Endodermal cell (in vitro differentiated cells): ENCODE measurements at places on chromosomes 5 and 9.

- H3K4me1 ChIP-seq, result peaks cover 3% of the 10 kb centered on the region
- H3K27ac ChIP-seq, result no peak overlapping the region
- H3K4me3 ChIP-seq, result no peak overlapping the region
- peaks cover 17% of the 10 kb centered on the region for H3K27me3 ChIP-seq
- H3K36me3 ChIP-seq, result no peaks in the 10 kb centered on the region
- no peak for DNase-seq
These were observed 672.8 kb downstream of the ACTL7B start for GRCh38 chr9:108182950-108183381.

GRCh38 chr9:37453827-37454226, 11.4 kb downstream of the ZBTB5 start:
- no peak overlapping the region for H3K27ac ChIP-seq
- H3K4me3 ChIP-seq, result no peak overlapping the region
- no peaks in the 10 kb centered on the region for H3K27me3 ChIP-seq
- peaks cover 21% of the 10 kb centered on the region for H3K36me3 ChIP-seq

GRCh38 chr5:119071561-119071995, 691 bp downstream of the DMXL1 start:
- H3K27me3 ChIP-seq, result no peaks in the 10 kb centered on the region
- DNase-seq, result no peak

DNA sequence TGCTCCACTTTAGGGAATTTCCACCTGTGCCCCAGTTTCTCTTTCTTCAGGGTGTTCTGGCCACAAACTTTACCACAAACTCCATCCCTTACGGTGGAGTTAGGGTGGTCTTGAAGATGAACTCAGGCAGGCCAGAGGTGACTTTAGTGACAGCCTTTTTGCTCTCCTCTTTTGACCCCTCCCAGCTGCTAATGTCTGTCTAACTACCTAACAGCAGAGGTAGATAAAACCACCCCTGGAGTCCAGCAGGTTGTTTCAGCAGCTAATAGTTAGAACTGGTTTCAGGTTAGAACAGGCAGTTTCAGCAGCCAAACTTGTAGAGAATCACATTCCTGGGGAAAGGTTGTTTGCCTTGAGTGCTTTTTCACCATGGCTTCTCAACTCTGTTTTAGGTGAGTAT, 971.3 kb upstream of the CDH18 start:
- H3K36me3 ChIP-seq, result no peaks in the 10 kb centered on the region
- no peak for DNase-seq
- no peak overlapping the region for H3K4me3 ChIP-seq
- no peaks in the 10 kb centered on the region for H3K27me3 ChIP-seq
- H3K27ac ChIP-seq, result no peak overlapping the region

- no peak for DNase-seq
- no peaks in the 10 kb centered on the region for H3K27me3 ChIP-seq
- no peaks in the 10 kb centered on the region for H3K4me1 ChIP-seq
- H3K27ac ChIP-seq, result no peak overlapping the region
- H3K36me3 ChIP-seq, result no peaks in the 10 kb centered on the region
These were observed 98.4 kb downstream of the UNC13B start for GRCh38 chr9:35260186-35260585.

DNA sequence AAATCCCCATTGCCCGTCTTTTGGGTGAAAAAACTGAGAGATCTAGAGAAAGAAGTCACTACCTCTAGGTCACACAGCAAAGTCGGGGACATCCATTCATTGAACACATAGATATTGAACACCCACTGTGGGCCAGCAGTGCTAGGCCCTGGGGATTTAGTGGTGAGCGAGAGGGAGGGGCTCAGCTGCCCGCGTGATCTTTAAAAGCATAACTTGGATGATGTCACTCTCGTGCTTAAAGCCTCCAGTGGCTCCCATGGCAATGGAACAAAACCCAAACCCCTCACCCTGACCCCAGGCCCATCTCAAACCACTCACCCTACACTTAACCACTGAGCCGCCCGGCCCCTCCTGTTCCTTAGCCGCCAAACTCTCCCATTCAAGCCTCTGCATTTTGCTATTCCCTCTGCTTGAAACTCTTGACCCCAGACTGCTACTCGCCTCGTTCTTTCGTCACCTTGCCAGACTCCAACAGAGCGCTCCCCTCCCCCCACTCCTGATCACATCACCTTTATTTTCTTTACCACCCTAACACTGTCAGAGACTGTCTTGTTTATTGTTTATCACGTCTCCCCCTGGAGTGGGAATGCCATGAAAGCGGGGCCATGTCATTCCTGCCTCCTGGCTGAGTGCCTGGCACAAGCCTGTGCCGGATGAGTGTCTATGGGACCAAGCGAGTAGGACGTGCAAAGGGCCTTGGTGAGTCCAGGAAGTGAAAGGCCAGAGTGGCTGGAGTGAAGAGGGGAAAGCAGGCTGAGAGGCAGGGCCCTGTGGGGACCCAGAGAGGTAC, 710 bp upstream of the PIP5KL1 start:
- peak overlapping the region; percentile 77 for H3K4me3 ChIP-seq
- H3K36me3 ChIP-seq, result no peaks in the 10 kb centered on the region
- H3K27me3 ChIP-seq, result peaks cover 38% of the 10 kb centered on the region
- H3K4me1 ChIP-seq, result no peaks in the 10 kb centered on the region

DNA sequence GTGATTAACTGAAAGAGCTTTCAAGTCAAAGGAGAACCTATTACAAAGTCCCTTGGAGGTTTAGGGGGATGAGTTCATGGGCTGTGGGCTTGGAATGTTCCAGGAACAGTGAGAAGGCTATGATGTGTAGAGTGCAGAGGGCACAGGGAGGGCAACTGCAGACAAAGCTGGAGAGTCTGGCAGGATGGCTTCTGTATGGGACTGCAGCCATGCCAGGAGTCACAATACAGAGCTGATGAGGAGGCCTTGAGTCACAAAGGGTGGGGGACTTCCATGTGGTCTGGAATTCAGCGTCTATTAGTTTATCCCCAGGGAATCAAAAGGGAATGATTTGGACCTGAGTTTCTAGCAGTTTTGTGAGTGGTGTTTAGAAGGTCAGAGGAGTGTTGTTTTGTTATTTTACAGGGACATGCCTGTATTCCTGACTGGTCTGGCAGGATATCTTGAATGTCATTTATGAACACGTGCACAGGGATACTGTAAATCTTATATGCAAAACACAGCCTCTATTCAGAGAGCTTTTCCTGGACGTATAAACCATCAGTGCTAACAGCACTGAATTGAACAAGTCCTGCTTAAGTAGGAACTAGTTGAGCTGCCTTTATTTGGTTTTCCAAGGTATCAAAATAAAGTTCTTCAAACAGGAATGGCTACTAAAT, 14.3 kb upstream of the TEK start:
- no peak overlapping the region for H3K27ac ChIP-seq
- no peak for DNase-seq
- H3K36me3 ChIP-seq, result no peaks in the 10 kb centered on the region
- H3K4me3 ChIP-seq, result no peak overlapping the region
- H3K27me3 ChIP-seq, result no peaks in the 10 kb centered on the region

- DNase-seq, result no peak
- H3K27me3 ChIP-seq, result no peaks in the 10 kb centered on the region
- H3K27ac ChIP-seq, result no peak overlapping the region
- no peak overlapping the region for H3K4me3 ChIP-seq
- H3K4me1 ChIP-seq, result no peaks in the 10 kb centered on the region
These were observed 185.5 kb upstream of the KCNN2 start for GRCh38 chr5:114176356-114176755.

DNA sequence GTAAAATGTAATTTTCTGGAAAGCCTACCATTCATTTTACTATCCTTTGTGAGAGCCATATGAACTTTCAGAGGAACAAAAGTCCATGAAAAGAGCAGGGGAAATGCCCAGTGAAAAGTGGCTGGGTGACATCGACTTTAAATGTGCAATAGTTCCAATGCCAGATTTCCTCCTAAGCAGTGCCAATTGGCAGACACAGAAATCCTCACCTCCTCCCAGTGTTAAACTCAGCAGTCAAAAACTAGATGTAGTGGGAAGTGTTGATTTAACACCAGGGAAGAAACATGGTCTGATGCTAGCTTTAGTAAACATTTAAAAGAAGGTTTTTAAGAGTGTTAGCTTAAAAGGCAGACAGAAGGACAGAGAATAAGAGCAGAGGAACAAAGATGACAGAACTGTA, 2055.2 kb downstream of the MAT2B start:
- no peaks in the 10 kb centered on the region for H3K27me3 ChIP-seq
- H3K36me3 ChIP-seq, result no peaks in the 10 kb centered on the region
- no peak overlapping the region for H3K27ac ChIP-seq
- H3K4me3 ChIP-seq, result no peak overlapping the region
- H3K4me1 ChIP-seq, result no peaks in the 10 kb centered on the region
- DNase-seq, result no peak

DNA sequence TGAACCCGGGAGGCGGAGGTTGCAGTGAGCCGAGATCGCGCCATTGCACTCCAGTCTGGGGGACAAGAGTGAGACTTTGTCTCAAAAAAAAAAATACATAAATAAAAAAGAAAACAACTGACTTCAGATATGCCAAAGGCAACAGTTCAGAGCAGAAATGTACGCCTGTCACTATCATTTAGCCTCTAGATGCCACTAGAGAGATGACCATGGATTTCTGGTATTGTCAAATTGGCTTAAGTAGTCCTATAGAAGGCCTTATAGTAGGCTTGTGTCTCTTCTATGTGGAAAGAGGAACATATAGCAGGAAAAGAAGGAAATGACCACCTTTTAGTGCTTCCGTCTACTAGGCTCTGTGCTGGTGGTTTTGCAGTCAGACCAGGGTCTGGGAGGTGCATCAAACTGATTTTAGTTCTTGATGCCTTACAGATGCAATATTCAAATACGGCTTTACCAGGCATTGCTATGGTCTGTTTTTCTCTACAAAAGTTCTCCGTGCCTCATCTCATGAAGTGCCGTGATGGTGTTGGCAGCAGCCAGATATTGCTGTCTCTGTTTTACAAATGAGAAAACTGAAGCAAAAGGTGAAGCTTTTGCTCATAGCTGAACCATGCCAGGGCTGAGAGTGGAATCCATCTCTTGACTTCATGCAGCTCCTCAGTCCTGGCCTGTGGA, 17.2 kb downstream of the AGXT2 start:
- DNase-seq, result no peak
- no peaks in the 10 kb centered on the region for H3K36me3 ChIP-seq
- H3K4me1 ChIP-seq, result no peaks in the 10 kb centered on the region
- no peaks in the 10 kb centered on the region for H3K27me3 ChIP-seq
- H3K4me3 ChIP-seq, result no peak overlapping the region
- no peak overlapping the region for H3K27ac ChIP-seq

DNA sequence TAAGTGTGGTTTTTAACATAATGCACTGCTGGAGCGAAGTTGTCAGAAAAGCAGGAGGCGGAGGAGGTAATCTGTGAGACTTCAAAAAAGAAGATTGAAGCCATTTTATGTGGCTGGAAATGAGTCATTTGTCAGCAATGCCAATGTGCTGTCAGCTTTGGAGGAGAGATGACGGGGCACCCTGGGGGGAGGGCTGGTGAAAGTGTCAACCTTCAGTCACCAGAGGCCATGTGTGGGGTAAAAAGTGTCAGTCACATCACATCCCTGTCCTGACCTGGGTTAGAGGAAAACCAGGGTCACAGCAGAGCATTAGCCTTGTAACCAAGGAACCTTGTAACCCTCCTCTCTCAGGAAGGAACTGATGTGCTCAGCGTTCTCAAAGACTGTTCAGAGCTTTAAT, 59.1 kb downstream of the TLR4 start:
- DNase-seq, result peak; percentile 84
- H3K4me1 ChIP-seq, result no peaks in the 10 kb centered on the region
- peaks cover 13% of the 10 kb centered on the region for H3K27me3 ChIP-seq
- H3K27ac ChIP-seq, result no peak overlapping the region
- no peaks in the 10 kb centered on the region for H3K36me3 ChIP-seq
- no peak overlapping the region for H3K4me3 ChIP-seq

DNA sequence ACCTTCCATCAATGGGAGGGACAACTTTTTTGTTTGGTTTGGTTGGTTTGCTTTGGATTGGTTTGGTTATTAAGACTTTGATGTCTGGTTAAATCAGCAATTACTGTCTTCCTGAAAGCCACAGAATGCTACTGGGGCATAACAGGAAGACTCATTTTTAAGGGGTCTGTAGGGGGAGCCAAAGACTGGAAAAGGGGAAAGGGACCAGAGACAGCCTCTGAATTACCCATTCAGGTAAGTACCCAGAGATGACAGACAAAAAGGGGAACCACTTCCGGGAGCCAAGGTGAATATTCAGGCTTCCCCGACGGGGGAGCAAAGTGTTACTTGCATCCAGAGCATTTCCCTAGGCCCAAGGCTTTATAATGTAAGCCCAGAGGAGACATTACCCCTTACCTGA, 4.6 kb upstream of the FEM1C start:
- peaks cover 6% of the 10 kb centered on the region for H3K4me1 ChIP-seq
- H3K27ac ChIP-seq, result no peak overlapping the region
- H3K36me3 ChIP-seq, result no peaks in the 10 kb centered on the region
